ENCODE measurements at places on chromosomes 5 and 9.

DNA sequence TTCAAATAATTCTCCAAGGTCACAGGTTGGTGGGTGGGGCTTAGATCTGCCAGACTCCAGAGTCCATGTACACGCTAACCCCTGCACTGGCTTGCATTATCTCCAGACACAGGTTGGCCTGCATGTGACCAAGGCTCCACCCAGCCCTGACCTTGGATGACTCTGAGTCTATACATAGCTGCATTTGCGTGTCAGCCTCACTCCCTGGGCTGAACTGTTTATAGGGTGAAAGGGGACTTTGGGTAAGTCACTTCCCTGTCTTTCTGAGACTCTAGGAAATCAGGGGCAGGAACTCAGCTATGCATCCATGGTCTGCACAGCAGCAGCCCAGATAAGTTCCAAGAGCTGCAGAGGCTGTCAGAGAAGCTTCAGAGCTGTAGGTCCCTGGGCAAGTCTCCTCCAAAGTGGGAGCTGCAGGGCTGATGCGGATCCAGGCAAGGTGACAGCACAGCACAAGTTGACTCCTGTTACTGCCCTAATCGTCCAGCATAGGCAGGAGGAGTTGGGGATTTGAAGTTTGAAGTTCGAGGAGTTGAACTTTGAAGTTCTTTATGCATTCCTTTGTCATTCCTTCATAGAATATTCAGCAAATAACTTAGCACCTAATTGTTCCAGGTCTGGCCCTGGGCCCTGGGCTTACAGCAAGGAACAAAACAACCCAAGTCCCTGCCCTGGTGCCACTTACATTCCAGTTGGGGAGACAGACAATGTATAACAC lies 53.4 kb downstream of the SLC22A5 start:
- no peak for DNase-seq

DNA sequence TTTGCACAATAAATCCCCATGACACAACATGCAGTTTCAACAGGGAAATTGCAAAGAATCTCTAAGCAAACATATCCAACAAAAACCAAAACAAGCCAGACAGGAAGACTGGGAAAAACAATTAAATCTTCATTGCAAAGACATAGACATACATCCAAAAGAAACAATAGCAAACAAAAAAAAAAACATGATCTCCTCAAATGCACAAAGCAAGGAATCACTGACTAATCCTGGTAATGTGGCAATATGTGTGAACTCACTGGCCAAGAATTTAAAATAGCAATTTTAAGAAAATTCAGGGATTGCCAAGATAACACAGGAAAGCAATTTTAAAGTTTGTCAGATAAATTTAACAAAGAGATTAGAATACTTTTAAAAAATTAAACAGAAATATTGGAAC lies 520.1 kb upstream of the SMC2 start:
- no peak for DNase-seq

DNA sequence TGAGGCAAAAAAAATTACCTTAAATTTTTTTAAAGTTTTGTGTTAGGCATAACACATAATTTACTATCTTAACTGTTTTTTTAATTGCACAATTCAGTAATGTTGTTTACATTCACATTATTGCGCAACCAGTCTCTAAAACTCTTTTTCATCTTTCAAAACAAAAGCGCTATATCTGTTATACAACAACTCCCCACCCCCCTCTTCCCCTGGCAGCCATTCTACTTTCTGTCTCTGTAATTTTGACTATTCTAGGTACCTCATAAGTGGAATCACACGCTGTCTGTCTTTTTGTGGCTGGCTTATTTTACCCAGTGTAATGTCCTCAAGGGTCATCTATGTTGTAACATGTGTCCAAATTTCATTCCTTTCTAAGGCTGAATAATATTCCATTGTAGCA lies 241.5 kb upstream of the DMRT1 start:
- no peak for DNase-seq

DNA sequence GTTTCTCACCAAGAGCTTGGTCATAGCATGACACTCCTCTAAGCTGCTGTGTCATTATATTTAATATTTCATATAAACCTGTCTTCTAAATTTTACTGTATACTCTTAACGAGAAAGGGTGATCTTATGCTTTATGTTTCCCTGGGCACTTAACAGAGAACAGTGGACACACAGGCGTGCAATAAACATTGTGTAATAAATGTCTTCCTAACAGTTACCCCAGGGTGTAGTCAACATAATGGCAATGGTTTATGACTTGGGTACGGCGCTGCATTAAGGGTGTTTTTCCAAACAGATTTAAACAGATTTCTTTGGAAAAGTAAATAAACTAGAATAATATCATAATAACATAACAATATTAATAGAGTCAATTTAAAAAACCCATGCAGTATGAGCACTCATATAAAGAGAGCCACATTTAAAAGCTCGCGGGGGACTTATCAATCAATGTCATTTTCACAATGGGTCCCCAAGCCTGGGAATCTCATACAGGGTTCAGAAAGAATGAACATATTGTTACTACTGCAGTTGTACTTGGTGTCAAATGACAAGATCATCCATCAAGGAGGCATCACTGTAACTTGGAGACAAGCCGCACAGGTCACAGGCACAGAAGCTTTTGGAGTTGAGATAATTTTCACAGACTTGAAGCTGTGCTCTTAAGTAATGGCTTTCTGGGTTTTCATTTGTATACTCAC lies 376.4 kb downstream of the CTNND2 start:
- DNase-seq: no peak
